ENCODE measurements at places on chromosomes 4 and X.
A peak's percentile ranks its signal among the peaks of the same experiment; 100 is the strongest.

DNA sequence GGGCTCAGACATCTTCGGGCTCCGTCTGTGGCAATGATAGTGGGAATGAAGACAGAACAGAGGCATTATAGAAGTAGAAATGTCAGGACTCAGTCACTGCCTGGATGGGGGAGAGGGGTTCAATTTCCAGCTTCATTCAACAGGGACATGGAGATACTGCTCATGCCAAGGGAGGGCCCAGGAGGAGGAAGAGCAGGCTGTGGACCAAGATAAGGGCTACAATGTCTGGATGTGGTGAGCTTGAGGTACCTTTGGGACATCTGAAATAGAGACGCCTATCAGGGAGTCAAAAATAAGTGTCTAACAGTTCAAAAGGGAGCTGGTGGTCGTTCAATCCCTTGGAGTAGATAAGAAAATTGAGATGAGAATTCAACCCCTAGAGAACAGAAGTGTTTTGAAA is 34.5 kb downstream of the ELF4 start:
- H3K27me3 ChIP-seq, result no peaks in the 10 kb centered on the region
- peaks cover 27% of the 10 kb centered on the region for H3K36me3 ChIP-seq
- H3K4me1 ChIP-seq, result no peaks in the 10 kb centered on the region

- H3K27ac ChIP-seq, result no peak overlapping the region
- H3K36me3 ChIP-seq, result no peaks in the 10 kb centered on the region
- no peaks in the 10 kb centered on the region for H3K4me1 ChIP-seq
- H3K27me3 ChIP-seq, result no peaks in the 10 kb centered on the region
Observed at GRCh38 chr4:70660106-70660505, 6.2 kb downstream of the JCHAIN start.

DNA sequence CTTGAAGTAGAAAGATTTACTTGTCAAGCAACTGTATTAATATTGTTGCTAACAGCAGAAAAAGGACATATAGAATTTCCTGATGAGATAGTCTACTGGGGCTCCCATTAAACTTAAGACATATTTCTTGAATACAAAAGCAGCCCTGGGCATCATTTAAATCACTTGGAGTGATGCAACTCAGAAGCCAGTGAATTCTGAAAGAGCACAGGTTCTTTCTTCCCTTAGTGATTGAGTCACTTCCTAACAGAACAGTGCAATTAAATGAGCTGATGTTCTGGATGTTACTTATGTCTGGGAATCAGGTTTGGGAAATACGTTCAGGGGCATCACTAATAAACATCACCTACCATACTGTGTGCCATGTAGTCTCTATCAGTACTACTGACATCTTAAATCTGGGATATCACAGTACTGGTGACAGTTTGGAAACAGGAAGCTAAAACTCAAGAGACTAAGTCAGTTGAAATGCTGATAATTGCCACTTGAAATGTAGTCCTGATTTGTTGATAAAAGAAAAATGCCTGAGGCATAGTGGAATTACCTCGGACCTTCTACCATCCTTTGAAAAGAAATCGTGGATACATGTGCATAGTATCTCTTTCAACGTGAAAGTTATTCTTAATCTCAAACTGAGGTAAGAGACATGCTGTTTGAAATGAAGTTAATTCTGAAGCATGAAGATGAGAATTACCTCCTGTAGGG is 249.2 kb upstream of the GPRIN3 start:
- DNase-seq, result peak; percentile 42
- H3K27ac ChIP-seq, result no peak overlapping the region
- H3K4me3 ChIP-seq, result no peak overlapping the region
- no peaks in the 10 kb centered on the region for H3K27me3 ChIP-seq
- no peaks in the 10 kb centered on the region for H3K36me3 ChIP-seq

DNA sequence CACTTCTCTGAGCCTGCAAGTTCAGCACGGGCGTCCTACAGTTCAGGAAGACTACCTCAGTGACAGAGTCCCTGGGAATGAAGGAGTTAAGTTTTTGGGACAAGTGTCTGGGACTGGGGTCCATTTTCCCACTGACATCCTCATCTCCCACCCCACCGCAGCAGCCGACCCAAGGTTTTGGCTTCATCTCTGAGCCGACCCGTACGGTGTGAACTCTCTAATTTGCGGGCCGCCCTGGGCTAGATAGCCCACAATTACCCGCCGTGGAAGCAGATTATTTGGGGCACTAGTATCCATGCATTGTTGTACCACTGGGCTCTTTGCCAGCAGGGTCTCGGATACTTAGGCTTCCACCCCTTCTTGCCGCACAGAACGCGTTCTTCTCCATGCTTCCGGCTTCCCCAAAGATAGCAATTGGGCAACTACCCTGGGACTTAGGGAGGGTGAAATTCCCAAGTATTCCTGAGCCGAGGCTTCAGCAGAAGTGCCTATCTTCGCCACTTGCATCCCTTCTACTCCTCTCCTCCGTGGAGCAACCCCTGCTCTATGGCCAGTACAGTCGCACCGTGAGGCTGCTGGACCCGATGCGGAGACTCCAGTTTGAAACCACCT is 2.4 kb downstream of the IL1RAPL2 start:
- no peak overlapping the region for H3K27ac ChIP-seq
- peaks cover 68% of the 10 kb centered on the region for H3K27me3 ChIP-seq
- no peak for DNase-seq
- H3K4me3 ChIP-seq, result no peak overlapping the region

GRCh38 chrX:54177306-54177705 is 5.7 kb downstream of the FAM120C start:
- peak overlapping the region; percentile 32 for H3K4me3 ChIP-seq
- DNase-seq, result no peak
- peaks cover 1% of the 10 kb centered on the region for H3K4me1 ChIP-seq
- peaks cover 3% of the 10 kb centered on the region for H3K36me3 ChIP-seq

GRCh38 chrX:41822892-41823291 is 98.9 kb downstream of the GPR82 start:
- no peaks in the 10 kb centered on the region for H3K36me3 ChIP-seq
- H3K4me1 ChIP-seq, result peaks cover 3% of the 10 kb centered on the region
- DNase-seq, result no peak

- H3K4me1 ChIP-seq, result no peaks in the 10 kb centered on the region
- DNase-seq, result peak; percentile 6
- H3K36me3 ChIP-seq, result peaks cover 24% of the 10 kb centered on the region
- no peak overlapping the region for H3K27ac ChIP-seq
Observed at GRCh38 chr4:51906167-51906958, 63.4 kb downstream of the DCUN1D4 start.

- no peak overlapping the region for H3K27ac ChIP-seq
- no peaks in the 10 kb centered on the region for H3K27me3 ChIP-seq
- H3K36me3 ChIP-seq, result no peaks in the 10 kb centered on the region
- H3K4me3 ChIP-seq, result no peak overlapping the region
- no peaks in the 10 kb centered on the region for H3K4me1 ChIP-seq
- DNase-seq, result no peak
Observed at GRCh38 chrX:37896511-37896890, 49.1 kb upstream of the DYNLT3 start.

- no peak overlapping the region for H3K27ac ChIP-seq
- H3K4me1 ChIP-seq, result peaks cover 2% of the 10 kb centered on the region
- no peaks in the 10 kb centered on the region for H3K36me3 ChIP-seq
- no peak overlapping the region for H3K4me3 ChIP-seq
- H3K27me3 ChIP-seq, result no peaks in the 10 kb centered on the region
Observed at GRCh38 chr4:181140037-181140603, 1103.1 kb upstream of the TENM3 start.

GRCh38 chr4:111849746-111850284 is 295.4 kb upstream of the FAM241A start:
- no peak overlapping the region for H3K27ac ChIP-seq
- no peaks in the 10 kb centered on the region for H3K4me1 ChIP-seq
- peak; percentile 42 for DNase-seq
- no peaks in the 10 kb centered on the region for H3K36me3 ChIP-seq
- H3K4me3 ChIP-seq, result no peak overlapping the region

GRCh38 chr4:73843369-73843768 is 6.9 kb downstream of the CXCL6 start:
- no peak overlapping the region for H3K4me3 ChIP-seq
- no peak for DNase-seq
- H3K27ac ChIP-seq, result no peak overlapping the region
- no peaks in the 10 kb centered on the region for H3K27me3 ChIP-seq
- H3K4me1 ChIP-seq, result no peaks in the 10 kb centered on the region
- no peaks in the 10 kb centered on the region for H3K36me3 ChIP-seq

Data from mesenchymal stem cell (in vitro differentiated cells and primary cell).